Psoas muscle (tissue), 8 donors: ENCODE measurements at places on chromosomes 6 and 20. TPM values are rescaled to one million over a fixed set of nuclear protein-coding genes. Genes with fewer than 3 reads are reported as not detected.

GRCh38 chr6:129006724-129007514 lies 124.0 kb downstream of the LAMA2 start:
- H3K4me3 ChIP-seq: no peak overlapping the region
- no peak overlapping the region for H3K27ac ChIP-seq
- H3K27me3 ChIP-seq: no peaks in the 10 kb centered on the region
- no peaks in the 10 kb centered on the region for H3K4me1 ChIP-seq

DNA sequence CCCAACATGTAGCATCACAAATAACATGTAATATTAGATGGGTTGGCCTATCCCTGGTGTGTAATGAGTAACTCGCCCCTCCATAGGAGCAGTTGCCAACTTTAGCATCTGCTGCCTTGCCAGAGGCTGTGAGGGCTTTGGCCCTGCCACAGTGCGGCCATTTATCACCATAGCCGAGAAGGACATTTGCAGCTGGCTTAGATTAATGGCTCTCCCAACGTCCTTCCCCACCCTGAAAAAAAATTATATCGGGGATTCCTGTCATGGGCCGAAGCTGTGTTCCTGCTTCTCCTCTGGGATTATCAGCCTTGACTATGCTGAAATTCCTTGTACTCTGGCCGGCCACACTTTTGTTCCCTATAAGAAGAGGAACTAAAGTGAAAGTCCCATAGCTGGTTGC lies 7.6 kb upstream of the ADIG start:
- H3K4me1 ChIP-seq: no peaks in the 10 kb centered on the region
- DNase-seq: no peak
- no peak overlapping the region for H3K4me3 ChIP-seq
- no peaks in the 10 kb centered on the region for H3K27me3 ChIP-seq
- peaks cover 77% of the 10 kb centered on the region for H3K36me3 ChIP-seq

DNA sequence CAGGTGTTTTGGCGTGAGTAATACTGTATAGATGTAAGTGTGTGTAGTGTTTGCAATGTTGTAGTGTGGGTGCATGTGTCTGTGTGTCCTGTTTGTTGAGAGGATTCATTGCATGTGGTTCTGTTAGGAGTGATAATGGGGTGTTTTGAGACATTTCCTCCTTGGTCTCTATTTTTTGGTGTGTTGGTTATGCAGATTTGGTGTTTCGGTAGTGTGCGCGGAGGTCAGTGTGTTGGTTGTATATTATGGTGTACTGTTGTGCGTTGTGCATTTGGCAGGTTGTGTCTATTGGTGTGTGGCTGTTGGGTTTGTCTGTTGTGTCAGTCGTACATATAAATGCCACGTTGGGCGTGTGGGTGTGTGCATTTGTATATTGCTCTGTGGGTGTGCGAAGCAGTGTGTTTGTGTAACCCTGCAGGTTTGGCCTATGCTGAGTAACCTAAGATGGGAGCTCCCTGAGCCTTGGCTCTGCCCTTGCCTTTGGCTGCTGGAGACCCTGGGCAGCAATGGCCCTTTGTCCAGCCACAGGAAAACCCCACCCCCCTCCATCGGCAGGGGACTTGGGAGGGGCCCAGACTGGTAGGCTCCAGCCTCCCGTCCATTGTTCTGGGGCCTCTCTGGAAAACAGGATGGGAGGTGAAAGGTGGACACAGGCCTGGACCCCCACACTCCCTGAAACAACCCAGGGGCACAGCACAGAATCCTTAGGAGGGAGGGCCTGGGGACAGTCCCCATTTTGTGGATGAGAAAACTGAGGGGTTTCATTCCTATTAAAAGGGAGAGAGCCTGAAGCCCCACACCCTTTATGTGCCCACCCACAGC lies 10.3 kb upstream of the ID1 start:
- H3K27ac ChIP-seq: peak overlapping the region; percentile 69
- DNase-seq: peak; percentile 30
- H3K27me3 ChIP-seq: no peaks in the 10 kb centered on the region
- H3K4me3 ChIP-seq: no peak overlapping the region
- no peaks in the 10 kb centered on the region for H3K36me3 ChIP-seq
- H3K4me1 ChIP-seq: no peaks in the 10 kb centered on the region

- no peak for DNase-seq
- H3K27me3 ChIP-seq: no peaks in the 10 kb centered on the region
- no peak overlapping the region for H3K27ac ChIP-seq
- H3K4me1 ChIP-seq: no peaks in the 10 kb centered on the region
Measured at GRCh38 chr6:73367761-73368355, 1.8 kb downstream of the OOEP start.

- DNase-seq: no peak
- H3K36me3 ChIP-seq: no peaks in the 10 kb centered on the region
- no peaks in the 10 kb centered on the region for H3K4me1 ChIP-seq
- no peak overlapping the region for H3K4me3 ChIP-seq
- H3K27ac ChIP-seq: no peak overlapping the region
- H3K27me3 ChIP-seq: no peaks in the 10 kb centered on the region
Measured at GRCh38 chr6:12844284-12845223, 128.0 kb downstream of the PHACTR1 start.

DNA sequence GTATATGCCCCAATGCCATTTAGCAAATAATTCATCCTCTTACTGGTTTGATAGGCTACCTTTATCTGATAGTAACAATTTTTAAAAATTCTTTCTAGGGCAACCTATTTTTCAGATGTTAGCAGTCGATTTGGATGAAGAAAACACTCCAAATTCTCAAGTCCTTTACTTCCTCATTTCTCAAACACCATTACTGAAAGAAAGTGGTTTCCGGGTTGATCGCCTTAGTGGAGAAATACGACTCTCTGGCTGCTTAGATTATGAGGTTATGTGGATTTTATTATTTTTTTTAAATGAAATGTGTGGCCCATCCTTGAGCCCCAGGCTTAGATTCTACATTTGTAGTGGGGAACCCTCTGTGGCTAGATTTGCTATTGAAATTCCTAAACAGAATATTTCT lies 26.3 kb downstream of the CDH26 start:
- no peaks in the 10 kb centered on the region for H3K4me1 ChIP-seq
- no peak for DNase-seq
- H3K27ac ChIP-seq: no peak overlapping the region
- H3K27me3 ChIP-seq: no peaks in the 10 kb centered on the region
- no peak overlapping the region for H3K4me3 ChIP-seq

DNA sequence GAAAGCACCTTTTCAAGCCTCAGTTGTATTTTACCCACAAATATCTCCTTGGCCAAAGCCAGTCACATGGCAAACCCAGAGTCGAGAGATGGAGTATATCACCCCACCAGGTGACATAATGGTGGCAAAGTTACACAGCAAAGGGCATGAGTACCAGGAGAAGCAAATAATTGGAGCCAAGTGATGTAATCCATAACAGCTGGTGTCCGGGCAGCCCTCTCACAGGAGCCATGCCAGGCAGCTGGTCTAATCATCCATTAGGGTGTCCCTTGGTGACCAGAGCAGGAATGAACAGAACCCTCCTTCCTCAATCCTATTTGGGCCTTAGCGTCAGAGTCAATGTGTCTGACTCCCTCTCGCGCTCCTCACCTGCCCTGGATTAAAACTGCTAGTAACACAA lies 272.1 kb downstream of the LRFN2 start:
- H3K4me1 ChIP-seq: peaks cover 15% of the 10 kb centered on the region
- DNase-seq: peak; percentile 81
- no peaks in the 10 kb centered on the region for H3K36me3 ChIP-seq

- no peaks in the 10 kb centered on the region for H3K27me3 ChIP-seq
- no peak for DNase-seq
- no peak overlapping the region for H3K4me3 ChIP-seq
Measured at GRCh38 chr6:135627092-135627715, 129.7 kb upstream of the AHI1 start.

GRCh38 chr6:170423030-170423429 lies 116.5 kb downstream of the FAM120B start:
- no peak for DNase-seq
- H3K4me3 ChIP-seq: no peak overlapping the region
- H3K36me3 ChIP-seq: no peaks in the 10 kb centered on the region
- H3K27ac ChIP-seq: no peak overlapping the region
- no peaks in the 10 kb centered on the region for H3K4me1 ChIP-seq
- no peaks in the 10 kb centered on the region for H3K27me3 ChIP-seq

GRCh38 chr6:47853766-47854165 lies 71.9 kb downstream of the OPN5 start:
- DNase-seq: no peak
- no peaks in the 10 kb centered on the region for H3K36me3 ChIP-seq
- H3K4me1 ChIP-seq: no peaks in the 10 kb centered on the region
- H3K27me3 ChIP-seq: no peaks in the 10 kb centered on the region

Gene OR2B6
- total RNA-seq: not detected

Gene RNF39
- not detected for total RNA-seq

Gene LY6G5C
- 2.5 TPM for total RNA-seq

GRCh38 chr20:3221398-3222226 lies 12.3 kb downstream of the ITPA start:
- H3K4me1 ChIP-seq: peaks cover 31% of the 10 kb centered on the region
- H3K4me3 ChIP-seq: no peak overlapping the region
- no peaks in the 10 kb centered on the region for H3K27me3 ChIP-seq
- peak; percentile 79 for DNase-seq
- H3K27ac ChIP-seq: peak overlapping the region; percentile 74
- H3K36me3 ChIP-seq: no peaks in the 10 kb centered on the region

DNA sequence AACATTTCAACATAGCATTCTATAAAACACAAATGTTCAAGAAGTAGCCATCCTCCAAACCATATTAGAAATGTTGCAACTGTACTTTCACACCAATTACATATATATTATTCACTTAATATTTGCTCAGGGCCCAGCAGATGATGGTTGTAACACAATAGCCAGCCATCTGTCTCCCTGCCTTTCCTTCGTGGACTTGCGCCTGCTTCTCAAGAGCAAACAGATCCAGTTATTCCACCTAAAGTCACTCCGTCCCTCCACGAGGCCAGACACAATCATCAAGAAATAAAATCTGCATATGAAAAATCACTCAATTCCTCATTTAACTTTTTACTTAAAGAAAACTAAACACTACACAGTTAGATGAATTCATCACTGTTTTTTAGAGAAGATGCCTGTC lies 160.4 kb downstream of the RALGAPA2 start:
- H3K27me3 ChIP-seq: no peaks in the 10 kb centered on the region
- no peak overlapping the region for H3K27ac ChIP-seq
- no peaks in the 10 kb centered on the region for H3K4me1 ChIP-seq
- peaks cover 25% of the 10 kb centered on the region for H3K36me3 ChIP-seq

- peaks cover 4% of the 10 kb centered on the region for H3K27me3 ChIP-seq
- H3K36me3 ChIP-seq: no peaks in the 10 kb centered on the region
- H3K4me1 ChIP-seq: no peaks in the 10 kb centered on the region
- no peak overlapping the region for H3K27ac ChIP-seq
- H3K4me3 ChIP-seq: no peak overlapping the region
Measured at GRCh38 chr6:52227495-52227894, 16.8 kb downstream of the IL17F start.

Gene E2F1
- total RNA-seq: 0.73 TPM

GRCh38 chr6:5946181-5946580 lies 60.5 kb downstream of the NRN1 start:
- no peaks in the 10 kb centered on the region for H3K27me3 ChIP-seq
- H3K36me3 ChIP-seq: no peaks in the 10 kb centered on the region
- H3K27ac ChIP-seq: no peak overlapping the region
- no peak for DNase-seq
- H3K4me3 ChIP-seq: no peak overlapping the region

GRCh38 chr20:53376021-53376420 lies 217.6 kb downstream of the ZNF217 start:
- no peak overlapping the region for H3K27ac ChIP-seq
- no peaks in the 10 kb centered on the region for H3K36me3 ChIP-seq
- no peaks in the 10 kb centered on the region for H3K4me1 ChIP-seq
- no peaks in the 10 kb centered on the region for H3K27me3 ChIP-seq

Gene KCNS1
- total RNA-seq: not detected
